ENCODE measurements at places on chromosomes 11 and 22.

GRCh38 chr11:92504534-92504933 is 279.9 kb downstream of the FAT3 start:
- DNase-seq: no peak

GRCh38 chr11:68852628-68853027 is 10.9 kb upstream of the CPT1A start:
- no peak for DNase-seq

DNA sequence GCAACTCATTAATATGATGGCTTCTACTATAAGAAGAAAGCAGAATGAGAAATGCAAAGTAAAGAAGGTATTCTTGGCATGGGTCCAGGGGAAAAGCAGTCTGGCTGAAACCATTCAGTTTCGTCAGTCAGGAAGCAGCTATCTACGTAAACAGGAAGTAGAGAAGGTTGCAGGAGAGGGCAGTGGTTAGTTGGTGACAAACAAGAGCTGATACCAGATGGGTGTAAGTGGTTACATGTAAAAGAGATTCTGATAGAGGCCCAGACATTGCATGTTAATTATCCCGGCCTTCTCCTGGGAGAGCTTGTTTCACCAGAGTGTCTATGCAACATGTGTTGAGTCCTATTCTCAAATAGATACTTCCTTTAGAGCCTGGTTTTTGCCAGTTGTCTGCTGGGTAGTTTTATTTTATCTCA is 58.4 kb upstream of the PSMA1 start:
- peak; percentile 36 for DNase-seq

GRCh38 chr11:19938169-19938856 is 222.0 kb downstream of the DBX1 start:
- DNase-seq: peak; percentile 6

- DNase-seq: no peak
These were observed 47.7 kb upstream of the DBX1 start for GRCh38 chr11:20207781-20208621.

DNA sequence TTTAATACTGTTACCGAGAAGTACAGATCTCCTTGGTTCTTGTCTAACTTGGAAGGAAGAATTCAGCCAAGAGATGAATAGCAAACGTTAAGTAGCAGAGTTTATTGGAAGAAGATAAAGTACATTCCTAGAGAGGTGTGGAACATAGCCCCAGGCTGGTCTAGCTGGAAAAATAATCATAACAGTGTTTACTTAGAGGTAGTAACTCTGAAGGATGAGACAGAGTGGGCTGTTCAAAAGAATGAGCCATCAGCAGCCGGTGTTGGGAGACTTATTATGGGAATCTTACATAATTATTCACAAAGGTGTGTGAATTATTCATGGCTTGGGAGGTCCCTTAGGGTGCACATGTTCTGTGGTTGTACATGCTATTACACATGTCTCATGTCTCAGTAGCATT is 276.5 kb downstream of the LUZP2 start:
- no peak for DNase-seq

- peak; percentile 58 for DNase-seq
These were observed 431 bp downstream of the KMT2A start for GRCh38 chr11:118436639-118437207.

- no peak for DNase-seq
These were observed 1558.9 kb downstream of the FAM181B start for GRCh38 chr11:81174646-81175330.

DNA sequence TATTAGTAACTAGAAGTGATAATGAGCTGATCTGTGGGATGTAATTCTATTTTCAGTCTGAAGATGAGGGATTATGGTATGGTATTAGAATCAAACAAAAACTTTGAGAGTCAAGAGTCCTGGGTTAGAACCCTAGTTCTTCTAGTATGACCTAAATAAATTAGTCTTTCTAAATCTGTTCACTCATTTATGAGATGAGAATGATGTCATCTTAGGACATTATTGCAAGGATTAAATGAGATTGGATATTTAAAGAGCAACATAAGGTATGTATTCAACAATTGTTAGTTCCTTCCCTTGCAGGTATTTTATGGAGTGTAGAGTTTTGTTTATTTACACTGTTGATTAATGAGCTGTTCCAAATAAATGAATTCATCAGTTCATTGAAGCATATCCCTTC is 21.8 kb downstream of the EMSY start:
- DNase-seq: no peak

GRCh38 chr11:131481303-131481702 is 110.9 kb downstream of the NTM start:
- no peak for DNase-seq

GRCh38 chr11:103406357-103406756 is 297.1 kb downstream of the DYNC2H1 start:
- DNase-seq: no peak

- DNase-seq: no peak
These were observed 17.6 kb downstream of the IL17REL start for GRCh38 chr22:49995041-49995360.

- no peak for DNase-seq
These were observed 13.8 kb upstream of the OR51M1 start for GRCh38 chr11:5369789-5370188.

- DNase-seq: no peak
These were observed 222.9 kb downstream of the BRD1 start for GRCh38 chr22:49604732-49605302.

- no peak for DNase-seq
These were observed 1.3 kb downstream of the TRAF6 start for GRCh38 chr11:36508743-36509142.

- DNase-seq: no peak
These were observed 390.1 kb upstream of the B3GAT1 start for GRCh38 chr11:134802116-134802515.

- no peak for DNase-seq
These were observed 60.1 kb upstream of the GUCY1A2 start for GRCh38 chr11:107078375-107078774.

DNA sequence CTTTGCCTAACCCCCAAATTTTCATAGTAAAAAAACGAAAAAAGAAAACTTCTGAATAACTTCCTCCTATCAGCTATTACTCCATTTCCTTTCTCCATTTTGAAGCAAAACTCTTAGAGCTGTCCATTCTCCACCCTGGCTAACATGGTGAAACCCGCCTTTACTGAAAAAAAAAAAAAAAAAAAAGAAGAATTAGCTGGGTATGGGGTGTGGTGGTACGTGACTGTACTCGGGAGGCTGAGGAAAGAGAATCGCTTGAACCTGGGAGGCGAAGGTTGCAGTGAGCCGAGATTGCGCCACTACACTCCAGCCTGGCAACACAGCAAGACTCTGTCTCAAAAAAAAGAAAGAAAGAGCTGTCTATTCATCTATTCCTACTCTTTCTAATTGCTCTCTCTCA is 11.3 kb upstream of the NXF1 start:
- DNase-seq: no peak

DNA sequence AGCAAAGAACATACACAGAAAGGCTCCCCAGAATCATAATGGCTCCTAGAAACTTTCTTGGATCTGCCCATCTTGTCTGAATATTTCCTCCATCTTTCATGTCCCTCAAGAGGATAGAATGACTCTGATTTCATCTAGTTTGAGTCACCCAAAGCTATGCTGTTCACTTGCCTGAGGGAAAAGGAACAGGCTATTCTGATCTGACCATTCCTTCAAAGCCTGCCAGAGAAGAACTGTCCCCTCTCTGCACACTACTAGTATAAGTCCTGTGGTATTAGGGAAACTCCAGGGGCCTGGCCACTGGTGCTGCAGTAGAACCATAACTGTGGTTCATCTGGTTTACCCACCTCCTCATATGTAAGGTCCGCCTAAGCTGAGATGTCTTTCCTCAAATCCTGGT is 2.4 kb upstream of the PATE1 start:
- no peak for DNase-seq

GRCh38 chr11:103924166-103925013 is 112.0 kb upstream of the DDI1 start:
- DNase-seq: no peak

DNA sequence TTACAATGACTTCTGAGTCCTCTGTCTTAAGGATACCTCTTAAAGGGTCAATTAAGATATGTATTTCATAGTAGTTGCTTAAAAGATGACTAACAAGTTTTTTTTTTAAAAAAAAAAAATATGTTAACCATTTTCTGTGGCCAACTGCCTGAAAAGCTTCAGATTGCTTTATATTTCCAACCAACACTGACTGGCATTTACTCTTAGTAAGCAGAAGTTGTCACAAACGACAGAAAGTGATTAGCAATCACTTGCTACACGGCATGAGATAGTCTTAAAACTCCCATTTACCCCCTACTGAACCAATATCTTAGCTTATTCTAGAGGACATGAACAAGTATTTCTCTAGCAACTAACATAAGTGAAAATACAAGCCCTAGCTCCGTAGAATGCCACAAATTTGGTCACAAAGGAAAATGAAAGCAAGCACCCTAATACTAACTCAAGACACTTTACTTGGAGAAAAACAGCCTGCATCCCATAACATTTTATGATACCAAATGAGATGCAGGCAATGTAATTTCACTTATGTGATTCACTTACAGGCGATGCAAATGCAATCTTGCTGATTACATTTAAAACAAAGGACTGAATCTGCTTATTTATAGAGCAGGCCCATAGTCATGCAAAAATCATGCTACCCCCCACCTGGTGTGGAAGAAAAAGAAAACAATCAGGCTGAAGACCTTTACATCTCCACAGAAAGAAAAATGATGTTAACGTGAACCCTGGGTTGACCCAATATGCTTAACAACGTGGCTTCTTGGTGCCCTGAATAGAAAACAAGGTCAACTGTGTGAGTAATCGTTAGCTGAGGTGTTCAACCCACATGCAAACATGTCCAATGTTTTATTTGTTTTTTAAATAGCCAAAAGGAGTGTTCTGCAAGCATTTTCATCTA is 25.7 kb downstream of the MPPED2 start:
- no peak for DNase-seq

GRCh38 chr11:88320149-88320559 is 17.4 kb downstream of the CTSC start:
- no peak for DNase-seq

GRCh38 chr22:36149441-36149840 is 11.1 kb downstream of the APOL3 start:
- DNase-seq: no peak

DNA sequence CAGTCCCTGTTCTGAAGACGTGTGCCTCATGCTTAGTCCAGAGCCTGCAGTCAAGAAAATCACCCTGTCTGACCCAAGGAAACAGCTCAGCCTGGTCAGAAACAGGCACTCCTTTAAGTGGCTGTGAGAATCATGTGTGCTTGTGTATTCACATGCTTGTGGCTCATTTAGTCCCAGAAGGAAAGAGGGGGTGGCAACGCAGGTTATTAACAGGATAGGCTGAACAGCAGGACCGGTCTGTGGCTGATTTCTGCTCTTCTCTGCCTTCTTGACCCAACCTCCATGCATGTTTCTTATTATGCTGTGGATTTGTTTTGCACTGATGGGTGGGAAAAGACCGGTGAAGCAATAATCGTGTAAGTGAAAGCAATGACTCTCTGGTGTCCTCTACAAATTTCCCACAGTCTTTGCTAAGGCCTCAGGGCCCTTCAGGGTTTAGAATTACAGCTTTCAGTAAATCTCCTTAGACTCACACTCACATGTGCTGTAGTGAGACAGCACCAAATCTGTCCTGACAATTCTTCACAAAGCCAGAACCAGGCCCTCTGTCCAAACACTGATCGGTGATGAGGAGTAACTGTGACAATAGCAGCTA is 288.1 kb downstream of the ETS1 start:
- no peak for DNase-seq

DNA sequence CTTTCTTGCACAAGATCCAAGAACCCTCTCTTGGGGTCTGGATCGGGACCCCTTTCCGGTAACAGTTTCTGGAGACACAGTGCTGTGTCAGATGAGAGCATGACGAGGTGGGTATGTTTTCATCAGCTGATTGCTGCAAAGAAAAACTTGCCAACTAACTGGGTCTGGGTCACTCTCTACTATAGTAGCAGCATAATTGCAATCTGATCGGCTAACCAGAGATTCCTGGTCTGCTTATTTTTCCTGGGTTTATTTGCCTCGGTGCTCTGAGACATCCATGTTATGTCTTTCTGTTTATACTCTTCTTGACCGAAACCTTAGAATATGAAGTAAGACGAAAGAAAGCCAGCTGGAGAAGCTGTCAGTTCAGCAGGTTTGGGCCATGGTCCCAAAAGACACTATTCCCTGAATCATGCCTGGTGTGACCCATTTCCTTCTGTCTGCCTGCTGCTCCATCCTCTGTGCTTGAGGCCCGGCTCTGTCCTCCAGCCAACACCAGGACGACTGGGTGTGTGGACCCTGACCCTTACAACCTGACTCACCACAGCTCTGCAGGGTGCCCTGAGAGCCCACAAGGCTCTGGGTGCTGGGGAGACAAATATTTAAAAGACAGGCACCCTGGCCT is 24.1 kb upstream of the CLMP start:
- DNase-seq: no peak

- no peak for DNase-seq
These were observed 16.3 kb upstream of the TMEM191C start for GRCh38 chr22:21450858-21451353.

DNA sequence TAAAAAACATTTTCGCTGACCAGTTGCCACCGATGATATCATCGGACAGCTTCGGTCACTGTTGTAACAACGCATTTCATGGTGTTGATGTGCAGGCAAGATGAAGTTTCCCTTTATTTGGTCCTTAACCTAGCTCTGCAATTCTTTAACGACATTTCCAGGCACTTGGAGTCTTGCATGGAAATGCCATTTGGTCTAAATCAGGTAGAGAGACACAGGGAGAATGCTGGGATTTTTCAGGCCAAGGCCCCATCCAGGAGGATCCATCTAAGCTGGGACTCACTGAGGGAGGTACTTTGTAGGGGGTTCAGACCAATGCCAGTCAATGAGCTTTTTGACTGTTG is 121.5 kb upstream of the RCN1 start:
- DNase-seq: no peak

- DNase-seq: no peak
These were observed 564.9 kb downstream of the CNTN5 start for GRCh38 chr11:99585606-99586005.

DNA sequence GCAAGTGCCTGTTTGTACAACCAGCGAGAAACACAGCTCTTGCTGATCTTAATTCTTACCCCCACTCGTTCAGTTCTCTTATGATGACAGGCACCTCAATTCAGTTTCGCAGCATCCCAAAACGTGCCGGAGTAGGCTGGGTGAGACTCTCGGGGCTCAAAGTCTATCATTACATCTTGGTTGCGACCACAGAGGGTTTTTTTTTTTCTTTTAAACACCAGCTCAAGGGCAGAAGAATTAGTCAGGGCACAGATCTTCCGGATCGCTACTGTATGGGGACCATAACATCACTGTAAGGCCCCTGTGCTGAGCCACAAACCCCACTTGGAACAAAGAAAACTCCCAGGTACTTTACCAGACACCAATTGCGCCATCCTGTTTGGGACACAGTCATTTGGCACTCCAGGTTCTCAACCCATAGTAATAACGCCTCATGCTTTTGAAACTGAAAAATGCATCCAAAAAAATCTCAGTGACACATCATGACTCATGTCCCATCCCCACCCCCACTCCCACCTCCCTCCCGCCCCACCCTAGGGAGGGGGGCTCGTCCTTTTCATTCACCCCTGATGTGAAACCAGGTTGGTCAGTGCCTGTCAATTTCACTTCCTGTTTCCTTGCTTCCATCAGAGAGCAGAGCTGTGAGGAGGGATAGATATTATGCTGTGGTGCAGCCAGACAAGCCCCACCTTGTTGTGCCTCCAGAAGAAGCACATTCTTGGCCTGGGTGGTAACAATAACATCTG is 41.0 kb upstream of the CD5 start:
- DNase-seq: peak; percentile 70
